ENCODE measurements at places on chromosomes 6 and 20. TPM values are rescaled to one million over a fixed set of nuclear protein-coding genes. Genes with fewer than 3 reads are reported as not detected.

The FAM209B gene
- 0.59 TPM for total RNA-seq

The ANKRD6 gene
- 17.7 TPM for total RNA-seq

The PAX1 gene
- not detected for total RNA-seq

- H3K4me3 ChIP-seq, result no peak overlapping the region
- peak overlapping the region; percentile 65 for H3K27ac ChIP-seq
- DNase-seq, result no peak
- H3K4me1 ChIP-seq, result peaks cover 35% of the 10 kb centered on the region
- H3K27me3 ChIP-seq, result no peaks in the 10 kb centered on the region
Observed at GRCh38 chr20:44615876-44616603, 33.7 kb downstream of the PKIG start.

DNA sequence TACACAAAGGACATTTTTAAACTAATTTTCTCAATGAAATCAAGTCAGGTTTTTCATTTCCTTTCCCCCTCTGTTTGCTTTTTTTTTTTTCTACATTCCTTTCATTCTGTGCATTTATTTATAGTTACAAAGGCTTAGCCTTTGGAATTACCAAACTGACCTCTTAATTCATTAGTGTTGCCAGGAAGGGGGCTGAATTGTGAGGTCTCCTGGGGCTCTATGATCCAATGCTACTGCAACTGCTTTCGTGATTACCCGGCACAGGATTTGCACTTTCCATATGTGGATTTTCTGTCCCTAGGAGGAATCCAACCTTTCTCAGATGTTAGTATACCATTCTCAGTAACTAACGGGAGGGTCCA, 35.3 kb downstream of the NEDD9 start:
- peak overlapping the region; percentile 47 for H3K27ac ChIP-seq
- DNase-seq, result no peak
- peaks cover 69% of the 10 kb centered on the region for H3K36me3 ChIP-seq
- H3K4me1 ChIP-seq, result peaks cover 88% of the 10 kb centered on the region

DNA sequence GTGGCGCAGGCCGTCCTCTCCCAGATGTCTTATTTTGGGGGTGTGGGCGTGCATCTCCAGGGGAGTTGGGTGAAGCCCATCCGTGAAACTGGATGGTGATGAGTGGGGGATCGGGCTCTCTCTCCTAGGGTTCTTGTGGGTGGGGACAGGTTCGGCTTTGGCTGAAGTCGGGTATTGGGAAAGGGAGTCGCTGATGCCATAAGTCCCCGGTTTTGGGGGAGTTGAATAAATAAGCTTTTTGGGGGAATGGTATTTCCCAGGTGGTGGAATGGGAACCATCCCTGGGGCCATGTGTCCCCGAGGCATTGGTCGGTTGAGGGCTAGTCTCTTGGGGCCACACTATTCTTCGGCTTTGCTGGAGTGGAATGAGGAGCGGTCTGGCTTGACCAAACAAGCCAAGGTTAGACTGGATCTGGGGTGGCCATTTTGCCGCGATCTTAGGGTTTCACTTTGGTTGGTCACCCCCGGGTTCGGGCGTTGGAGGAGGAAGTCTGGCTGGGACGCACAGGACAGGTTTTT, 481 bp downstream of the ZNF133 start:
- H3K4me1 ChIP-seq, result peaks cover 21% of the 10 kb centered on the region
- H3K27me3 ChIP-seq, result no peaks in the 10 kb centered on the region
- DNase-seq, result no peak
- H3K36me3 ChIP-seq, result peaks cover 13% of the 10 kb centered on the region
- H3K4me3 ChIP-seq, result peak overlapping the region; percentile 95
- peak overlapping the region; percentile 99 for H3K27ac ChIP-seq

The TUBB2B gene
- total RNA-seq, result 0.59 TPM

DNA sequence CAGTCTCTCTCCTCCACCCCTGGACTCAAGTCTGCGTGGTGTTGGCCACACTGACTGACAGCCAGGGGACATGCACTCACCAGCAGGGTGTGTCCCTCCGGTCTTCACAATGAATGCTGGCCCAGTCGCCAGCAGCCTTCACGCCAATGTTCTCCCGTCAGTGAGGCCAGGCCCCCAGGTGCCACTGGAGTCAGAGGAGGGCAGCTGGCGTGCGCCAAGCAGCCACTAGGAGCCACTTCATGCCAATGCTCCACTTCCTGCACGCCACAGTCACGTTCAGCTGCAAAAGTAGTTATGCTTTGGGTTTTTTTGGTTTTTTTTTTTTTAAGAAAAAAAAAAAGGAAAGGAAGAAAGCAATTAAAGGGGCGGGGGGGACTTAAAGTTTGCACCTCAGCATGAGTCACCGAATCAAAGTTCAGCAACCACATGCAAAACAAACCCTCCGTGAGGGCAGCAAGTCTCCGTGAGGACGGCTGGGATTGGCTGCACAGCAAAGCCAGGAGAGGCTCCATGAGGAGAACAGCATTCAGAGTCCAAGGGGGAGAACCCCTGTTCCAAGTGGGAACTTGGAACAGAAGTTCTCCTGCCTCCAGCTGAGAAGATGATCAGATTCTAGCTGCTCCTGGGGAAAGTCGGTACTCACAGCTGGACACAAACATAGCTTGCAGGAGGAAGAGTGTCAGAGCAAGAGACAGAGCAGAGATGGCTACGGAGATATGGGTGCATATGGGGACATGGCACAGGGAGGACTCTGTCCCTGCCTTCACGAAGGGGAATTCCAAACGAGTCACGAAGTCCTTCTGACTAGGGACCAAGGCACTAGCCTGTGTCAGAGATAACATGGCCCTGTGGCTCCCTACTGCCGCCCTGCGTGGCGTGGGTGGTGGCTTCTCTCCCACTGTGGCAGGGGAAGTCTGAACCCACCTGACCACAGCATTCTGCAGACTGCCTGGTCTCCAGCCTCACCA, at the start of gene ZC3H12D:
TSS of gene ZC3H12D (minus strand) at position 282 of the 968 bp plus-strand sequence. CDS start 10,471 bp downstream, outside the sequence.
- H3K27me3 ChIP-seq, result no peaks in the 10 kb centered on the region
- peak within 1 kb of the TSS; percentile 28 for H3K4me3 ChIP-seq
- peak within 1 kb of the TSS; percentile 90 for H3K27ac ChIP-seq
- no peaks in the 10 kb centered on the region for H3K36me3 ChIP-seq
- DNase-seq, result peak; percentile 69

The SASH1 gene
- total RNA-seq, result 103 TPM

DNA sequence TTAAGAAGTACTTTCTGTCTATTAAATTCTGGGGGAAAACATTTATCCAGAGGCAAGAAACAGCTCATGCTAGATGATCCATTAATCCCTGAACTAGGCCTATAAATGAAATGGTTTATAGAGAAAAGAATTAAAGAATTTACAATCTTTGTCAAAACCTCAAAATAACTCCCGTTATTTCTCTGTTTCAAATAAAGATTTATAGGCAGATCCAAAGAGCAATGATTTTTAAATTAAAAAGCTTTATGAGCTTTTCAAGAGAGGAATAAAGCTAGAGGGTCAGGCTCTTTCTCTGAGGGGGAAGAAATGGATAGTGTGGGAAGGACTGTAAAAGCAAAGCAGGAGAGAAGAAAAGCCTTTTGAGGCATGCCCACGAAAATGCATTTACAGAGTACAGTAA, 82.5 kb upstream of the OGFRL1 start:
- H3K4me3 ChIP-seq, result no peak overlapping the region

GRCh38 chr6:145964948-145965366, 799 bp upstream of the SHPRH start:
- no peaks in the 10 kb centered on the region for H3K27me3 ChIP-seq
- H3K36me3 ChIP-seq, result no peaks in the 10 kb centered on the region
- peak overlapping the region; percentile 90 for H3K4me3 ChIP-seq
- DNase-seq, result no peak
- H3K27ac ChIP-seq, result peak overlapping the region; percentile 83
- H3K4me1 ChIP-seq, result peaks cover 38% of the 10 kb centered on the region

DNA sequence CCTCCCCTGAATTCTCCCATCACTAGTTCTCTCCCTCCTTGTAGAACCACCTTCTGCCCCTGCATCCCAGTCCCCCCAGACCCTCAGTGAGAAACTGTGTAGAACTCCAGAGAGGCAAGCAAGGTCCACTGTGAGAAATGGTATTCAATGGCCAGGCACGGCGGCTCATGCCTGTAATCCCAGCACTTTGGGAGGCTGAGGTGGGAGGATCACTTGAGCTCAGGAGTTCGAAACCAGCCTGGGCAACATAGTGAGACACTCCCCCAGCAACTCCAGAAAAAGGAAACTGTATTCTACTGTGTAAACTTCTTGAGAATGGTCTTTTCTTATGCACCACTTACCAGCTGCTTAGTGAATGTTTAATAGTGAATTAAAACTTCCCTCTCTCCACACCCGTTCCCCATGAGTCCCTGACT, 8.2 kb upstream of the CD83 start:
- peak overlapping the region; percentile 69 for H3K27ac ChIP-seq
- H3K4me1 ChIP-seq, result peaks cover 21% of the 10 kb centered on the region
- DNase-seq, result no peak

DNA sequence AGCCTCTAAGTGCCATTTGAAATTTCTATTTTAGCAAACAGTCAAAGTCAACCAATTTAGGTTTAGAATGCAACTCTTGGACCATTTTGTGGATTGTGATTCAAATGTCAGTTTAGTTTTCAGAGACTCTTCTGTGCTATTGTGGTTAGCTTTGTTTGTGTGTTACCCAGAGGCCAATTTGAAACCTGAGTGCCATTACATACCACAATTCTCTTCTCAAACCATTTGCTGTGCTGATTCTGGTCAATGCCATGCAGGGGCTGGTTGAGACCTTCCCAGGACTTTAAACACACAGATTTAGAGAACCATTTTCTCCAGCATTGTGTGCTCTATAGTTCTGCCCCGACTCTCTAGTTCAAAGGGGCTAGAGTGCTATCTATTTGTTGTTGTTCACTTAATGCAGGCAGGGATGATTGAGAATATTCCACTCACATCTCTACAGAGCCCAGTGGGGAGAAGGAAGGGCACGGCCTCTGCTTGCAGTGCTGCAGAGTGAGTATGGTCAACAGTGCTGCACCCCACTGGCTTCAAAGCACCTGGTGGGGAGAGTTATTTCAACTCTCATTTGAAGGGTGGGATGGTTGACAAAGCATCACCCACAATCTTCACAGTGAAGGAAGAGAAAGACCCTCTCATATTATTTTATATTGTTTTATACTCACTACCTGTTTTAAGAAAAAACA, 738.2 kb downstream of the COL12A1 start:
- DNase-seq, result no peak
- H3K36me3 ChIP-seq, result no peaks in the 10 kb centered on the region
- no peaks in the 10 kb centered on the region for H3K4me1 ChIP-seq
- H3K27me3 ChIP-seq, result no peaks in the 10 kb centered on the region
- H3K4me3 ChIP-seq, result no peak overlapping the region
- no peak overlapping the region for H3K27ac ChIP-seq
